ENCODE measurements at places on chromosomes 7 and 10. TPM values are rescaled to one million over a fixed set of nuclear protein-coding genes. Genes with fewer than 3 reads are reported as not detected.

GRCh38 chr7:66400400-66400799 lies 195.3 kb downstream of the TPST1 start:
- no peak overlapping the region for H3K4me3 ChIP-seq
- DNase-seq, result no peak
- peaks cover 14% of the 10 kb centered on the region for H3K36me3 ChIP-seq
- no peaks in the 10 kb centered on the region for H3K4me1 ChIP-seq
- no peak overlapping the region for H3K27ac ChIP-seq
- peaks cover 3% of the 10 kb centered on the region for H3K27me3 ChIP-seq

GRCh38 chr7:128240696-128241386 lies at the start of gene LEP:
Gene LEP (plus strand): TSS chr7:128241278. CDS start chr7:128252019, 10,741 bp downstream.
- H3K27ac ChIP-seq, result no peak within 1 kb of the TSS
- H3K4me3 ChIP-seq, result no peak within 1 kb of the TSS
- H3K36me3 ChIP-seq, result peaks cover 14% of the 10 kb centered on the region
- no peak for DNase-seq
- H3K27me3 ChIP-seq, result peaks cover 5% of the 10 kb centered on the region

GRCh38 chr7:81161451-81162075 lies 242.7 kb upstream of the SEMA3C start:
- no peaks in the 10 kb centered on the region for H3K36me3 ChIP-seq
- H3K4me3 ChIP-seq, result no peak overlapping the region
- no peak overlapping the region for H3K27ac ChIP-seq
- H3K4me1 ChIP-seq, result no peaks in the 10 kb centered on the region
- no peaks in the 10 kb centered on the region for H3K27me3 ChIP-seq

DNA sequence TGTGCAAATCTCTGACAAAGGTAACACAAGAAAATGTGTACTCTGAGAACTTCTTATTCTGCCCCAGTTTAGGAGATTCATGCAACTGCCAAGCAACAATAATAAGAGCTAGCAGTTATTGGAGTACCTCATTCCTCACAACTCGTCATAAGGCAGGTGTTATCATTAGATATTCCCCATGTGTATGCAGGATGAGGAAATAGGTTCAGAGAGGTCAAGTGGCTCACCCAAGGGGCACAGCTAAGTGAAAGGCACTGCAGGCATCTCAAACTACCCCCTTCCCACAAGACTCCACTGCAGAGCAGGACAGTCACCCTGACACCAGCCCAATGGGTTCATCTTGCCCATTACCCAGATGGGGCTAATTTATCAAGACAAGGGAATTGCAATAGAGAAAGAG lies 1.3 kb upstream of the GSTK1 start:
- peaks cover 13% of the 10 kb centered on the region for H3K4me1 ChIP-seq
- H3K27me3 ChIP-seq, result peaks cover 2% of the 10 kb centered on the region
- H3K36me3 ChIP-seq, result peaks cover 8% of the 10 kb centered on the region
- H3K27ac ChIP-seq, result peak overlapping the region; percentile 36

DNA sequence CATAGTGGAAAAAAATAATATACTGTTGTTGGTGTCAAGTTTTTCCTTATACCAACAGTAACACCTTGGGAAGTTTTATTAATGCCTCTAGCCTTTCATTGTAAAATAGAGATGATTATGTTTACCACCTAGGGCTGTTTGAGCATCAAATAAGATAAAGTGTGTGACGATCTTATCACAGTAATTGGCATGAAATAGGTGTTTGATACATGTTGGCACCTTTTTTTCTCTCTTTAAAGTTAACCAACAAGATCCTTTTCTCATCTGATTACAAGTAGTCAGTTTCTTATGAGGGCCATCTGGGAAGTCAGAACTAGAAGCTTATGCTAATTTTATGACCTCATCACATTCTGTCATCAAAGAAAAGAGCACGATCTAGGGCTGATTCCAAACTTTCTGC lies 669.5 kb downstream of the CCSER2 start:
- DNase-seq, result no peak
- no peak overlapping the region for H3K27ac ChIP-seq
- no peaks in the 10 kb centered on the region for H3K36me3 ChIP-seq
- H3K4me1 ChIP-seq, result no peaks in the 10 kb centered on the region
- no peaks in the 10 kb centered on the region for H3K27me3 ChIP-seq

The RSPH10B gene
- total RNA-seq, result 0.44 TPM
